ENCODE measurements at places on chromosomes 6 and 20.
A peak's percentile ranks its signal among the peaks of the same experiment; 100 is the strongest.

DNA sequence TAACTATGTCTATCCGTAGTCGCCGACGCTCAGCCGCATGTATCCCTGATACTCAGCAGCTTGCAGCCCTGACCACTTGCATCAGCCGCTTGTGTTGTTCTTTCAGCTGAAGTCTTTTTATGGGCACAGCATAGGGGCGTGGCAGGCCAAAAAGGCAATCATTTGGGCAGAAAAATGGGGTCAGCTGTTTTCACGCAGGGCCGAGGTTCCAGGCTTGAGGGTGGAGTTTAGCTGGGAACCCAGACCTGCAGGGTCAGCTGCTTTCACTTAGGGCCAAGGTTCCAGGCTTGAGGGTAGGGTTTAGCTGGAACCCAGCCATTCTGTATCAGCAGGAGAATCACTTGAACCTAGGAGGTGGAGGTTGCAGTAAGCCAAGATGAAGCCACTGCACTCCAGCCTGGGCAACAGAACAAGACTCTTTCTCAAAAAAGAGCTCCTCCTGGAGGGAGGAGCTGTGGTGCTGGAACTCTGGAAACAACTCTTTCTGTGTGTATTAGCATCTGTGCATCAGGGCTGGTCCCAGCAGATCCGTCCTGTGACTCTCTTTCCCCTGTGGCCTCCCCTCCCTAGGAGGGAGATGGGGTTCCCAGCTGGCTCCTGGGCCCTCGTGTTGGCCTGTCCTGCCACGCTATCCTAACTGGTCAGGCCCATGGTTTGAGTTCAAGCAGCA is 56.9 kb upstream of the PRND start:
- DNase-seq: no peak

DNA sequence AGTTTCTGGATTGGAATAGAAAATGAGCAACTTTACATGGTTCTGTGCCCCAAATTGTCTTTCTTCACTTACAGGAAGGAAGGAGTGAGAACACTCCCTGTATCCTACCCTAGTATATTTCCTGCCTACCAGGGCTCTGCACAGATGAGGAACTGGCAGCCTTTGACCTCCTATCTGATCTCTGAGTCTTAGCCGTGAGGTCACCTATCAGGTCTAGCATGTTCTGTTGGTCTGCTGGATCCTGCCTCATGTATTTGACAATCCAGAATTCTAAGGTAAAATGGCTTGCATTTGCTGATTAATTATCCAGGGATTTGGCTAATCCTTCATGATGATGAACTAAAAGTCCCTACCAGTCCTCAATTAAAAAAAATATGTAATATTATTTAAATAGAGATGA is 35.0 kb upstream of the TRAM2 start:
- no peak for DNase-seq

DNA sequence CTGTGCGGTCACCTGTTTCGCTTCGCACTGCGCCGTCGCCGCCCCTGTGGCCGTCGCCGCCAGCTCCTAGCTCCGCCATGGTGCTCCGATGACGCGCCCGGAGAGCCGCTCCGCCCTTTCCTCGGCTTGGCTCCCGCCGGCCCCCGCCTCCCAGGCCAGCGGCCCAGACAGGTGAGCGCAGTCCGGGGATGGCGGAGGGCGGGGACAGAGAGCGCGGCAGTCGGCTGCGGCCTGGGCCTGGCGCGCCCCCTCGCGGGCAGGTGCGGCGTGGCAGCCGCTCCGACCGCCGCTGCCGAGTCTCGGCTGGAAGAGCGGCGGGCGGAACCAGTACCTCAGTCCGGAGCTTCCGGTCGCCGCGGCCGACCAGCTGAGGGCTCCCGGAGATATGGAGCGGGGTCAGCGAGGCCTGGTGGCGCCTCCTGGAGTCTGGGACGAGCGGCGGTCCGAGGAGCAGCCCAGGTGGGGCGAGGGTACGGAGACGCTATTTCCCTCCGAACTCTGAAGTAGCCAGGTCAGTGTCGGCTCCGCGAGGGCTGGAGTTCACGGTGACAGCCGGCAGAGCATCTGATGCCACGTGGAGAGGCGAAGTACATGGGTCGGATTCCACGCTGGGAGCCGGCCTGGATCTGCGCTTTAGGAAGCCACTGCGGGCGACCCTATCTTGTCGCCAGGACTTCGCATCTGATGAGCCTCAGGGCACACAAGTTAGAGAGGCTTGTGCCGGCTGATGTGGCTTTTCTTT is at the start of gene MAP7:
Gene MAP7 (minus strand): TSS at position 93 of the 742 bp plus-strand sequence. CDS start 14 bp downstream, at position 79.
- no peak for DNase-seq

GRCh38 chr20:32432277-32432676 is 74.1 kb downstream of the ASXL1 start:
- DNase-seq: no peak

DNA sequence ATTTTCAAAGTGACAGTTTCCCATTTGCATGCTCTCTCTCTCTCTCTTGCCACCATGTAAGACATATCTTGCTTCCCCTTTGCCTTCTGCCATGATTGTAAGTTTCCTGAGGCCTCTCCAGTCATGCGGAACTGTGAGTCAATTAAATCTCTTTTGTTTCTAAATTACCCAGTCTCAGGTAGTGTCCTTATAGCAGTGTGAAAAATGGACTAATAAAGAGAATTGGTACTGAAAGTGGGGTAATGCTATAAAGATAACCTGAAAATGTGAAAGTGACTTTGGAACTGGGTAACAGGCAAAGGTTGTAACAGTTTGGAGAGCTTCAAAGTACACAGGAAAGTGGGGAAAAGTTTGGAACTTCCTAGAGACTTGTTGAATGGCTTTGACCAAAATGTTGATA is 389.8 kb downstream of the GRIK2 start:
- DNase-seq: no peak

- DNase-seq: no peak
Observed at GRCh38 chr6:159935633-159936032, 33.2 kb upstream of the IGF2R start.

DNA sequence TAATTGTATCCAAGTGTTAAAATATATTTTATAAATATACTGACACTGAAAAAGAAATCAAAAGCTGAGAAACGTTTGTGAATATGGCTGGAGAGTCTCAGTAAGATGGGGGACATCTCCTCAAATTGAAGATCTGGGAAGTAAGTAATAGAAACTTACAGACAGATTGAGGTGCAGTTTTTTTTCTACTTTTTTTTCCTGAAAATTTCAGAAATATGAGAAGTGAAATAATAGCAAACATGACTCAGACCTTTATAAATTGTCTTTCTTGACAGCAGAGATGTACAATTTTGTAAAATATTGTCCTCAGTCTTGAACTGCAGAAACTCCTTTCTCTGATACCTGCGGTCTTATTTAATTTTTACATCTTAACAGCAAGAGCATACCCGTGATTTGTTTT is 347.1 kb downstream of the UTRN start:
- no peak for DNase-seq

DNA sequence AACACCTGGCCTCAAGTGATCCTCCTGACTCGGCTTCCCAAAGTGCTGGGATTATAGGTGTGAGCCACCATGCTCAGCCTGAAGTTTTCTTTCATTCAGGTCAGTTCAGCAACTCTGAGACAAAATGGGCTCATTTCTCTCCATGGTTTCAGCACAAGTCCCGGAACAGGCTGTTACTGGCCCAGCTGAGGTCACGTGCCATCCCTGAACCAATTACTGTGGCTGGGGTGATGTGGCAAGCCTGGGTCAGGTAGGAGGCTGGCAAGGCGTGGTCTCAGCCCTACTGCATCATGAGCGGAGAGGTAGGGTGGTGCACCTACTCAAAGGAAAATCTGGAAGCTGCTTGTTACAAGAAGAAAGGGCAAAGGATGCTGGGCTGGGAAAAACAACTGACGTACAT is 326.4 kb downstream of the KIF16B start:
- DNase-seq: no peak

DNA sequence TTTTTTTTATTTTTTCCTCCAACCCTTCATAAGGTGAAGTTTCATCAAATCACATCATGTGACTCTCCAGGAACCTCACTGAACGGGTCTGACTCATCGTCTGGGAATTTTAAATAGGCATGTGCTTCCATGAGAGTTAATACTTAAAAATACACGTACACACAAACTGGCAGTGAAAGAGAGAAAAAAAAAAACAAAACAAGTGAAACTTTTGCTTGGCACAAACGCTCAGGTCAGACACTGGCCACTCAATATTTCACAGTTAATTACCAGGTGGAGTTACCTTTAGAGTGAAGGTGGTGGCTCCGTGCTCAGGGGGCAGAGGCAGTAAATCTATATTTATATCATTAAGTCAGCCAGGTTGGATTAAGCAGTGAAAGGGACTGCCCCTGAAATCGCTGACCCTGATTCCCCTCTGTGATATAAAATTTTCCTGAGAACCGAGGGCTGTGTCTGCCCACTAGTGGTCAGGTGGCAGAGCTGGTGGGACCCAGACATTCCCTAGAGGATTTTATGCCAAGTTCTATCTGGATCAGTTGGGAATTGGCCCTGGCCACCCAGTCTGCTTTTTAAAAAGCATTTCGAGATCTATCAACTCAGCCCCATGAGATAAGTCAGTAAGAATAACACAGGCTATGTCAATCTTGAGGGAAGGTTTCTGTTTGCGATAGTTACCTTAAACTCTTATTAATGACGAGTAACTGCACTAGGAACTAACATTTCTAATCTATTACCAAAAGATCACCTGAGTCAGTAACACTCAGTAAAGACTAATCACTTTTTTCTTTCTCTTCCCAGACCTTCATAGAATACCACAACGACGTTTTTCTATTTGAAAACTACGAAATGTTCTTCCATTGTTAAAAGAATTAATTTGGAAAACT is 259.1 kb downstream of the HDGFL1 start:
- DNase-seq: no peak

DNA sequence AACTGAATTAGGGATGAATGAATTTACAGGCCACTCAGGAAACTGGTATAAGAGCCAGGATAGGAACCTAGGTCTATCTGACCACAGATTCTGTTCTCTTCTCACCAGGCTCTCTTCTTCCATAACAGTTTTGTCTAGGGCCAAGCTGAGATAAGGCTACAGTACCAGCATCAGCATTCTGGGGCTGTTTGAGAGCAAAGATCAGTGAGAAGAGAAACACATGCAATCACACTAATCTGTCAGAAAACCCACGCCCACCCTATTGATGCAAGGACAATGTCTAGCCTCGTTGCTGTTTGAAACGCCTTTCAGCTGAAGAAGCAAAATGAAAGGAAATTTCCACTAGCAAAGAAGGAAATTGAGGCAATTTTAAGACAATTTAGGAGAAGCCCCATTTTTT is 137.7 kb downstream of the LCA5 start:
- DNase-seq: no peak

DNA sequence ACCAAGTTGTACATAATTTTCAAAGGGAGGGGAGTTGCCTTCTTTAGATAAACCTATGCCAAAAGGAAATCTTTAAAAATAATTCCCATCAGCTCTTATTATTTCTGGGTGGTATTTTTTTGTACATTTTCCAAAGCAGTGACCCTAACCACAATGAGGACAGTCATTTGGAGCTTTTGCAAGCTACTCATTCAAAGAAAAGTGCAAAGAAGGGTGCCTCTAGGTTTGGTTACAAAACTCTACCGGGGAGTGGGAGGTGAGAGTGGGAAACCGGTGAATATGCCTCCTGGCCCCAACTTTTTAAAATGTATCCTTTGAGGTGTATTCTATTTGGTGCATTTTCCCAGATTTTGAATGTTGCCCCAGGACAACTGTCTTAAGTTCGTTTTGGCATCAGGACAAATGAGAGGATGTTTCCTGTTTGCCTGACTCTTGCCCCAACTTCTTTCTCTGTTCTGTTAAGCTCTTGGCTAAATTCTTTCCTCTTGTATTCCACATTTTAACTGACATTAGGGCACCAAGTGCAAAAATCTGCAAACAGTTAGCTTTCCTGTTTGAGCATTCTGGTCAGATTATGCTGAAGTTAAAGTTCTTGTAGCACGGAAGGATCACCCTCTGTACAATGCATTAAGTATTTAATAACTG is 78.9 kb downstream of the SLX4IP start:
- no peak for DNase-seq

GRCh38 chr6:130233330-130233729 is 10.6 kb upstream of the SAMD3 start:
- no peak for DNase-seq

DNA sequence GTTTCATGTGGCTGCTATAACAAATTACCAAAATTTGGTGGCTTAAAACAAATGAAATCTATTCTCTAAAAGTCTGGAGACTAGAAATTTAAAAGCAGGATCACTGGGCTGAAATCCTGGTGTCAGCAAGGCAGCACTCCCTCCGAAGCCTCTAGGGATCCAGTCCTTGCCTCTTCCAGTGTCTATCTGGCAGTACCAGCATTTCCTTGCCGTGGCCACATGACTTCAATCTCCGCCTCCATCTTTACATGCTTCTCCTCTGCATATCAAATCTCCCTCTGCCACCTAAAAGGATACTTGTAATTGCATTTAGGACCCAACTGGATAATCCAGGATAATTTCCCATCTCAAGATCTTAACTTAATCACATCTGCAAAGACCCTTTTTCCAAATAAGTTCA is 30.2 kb downstream of the ARHGAP18 start:
- no peak for DNase-seq

- DNase-seq: peak; percentile 6
Observed at GRCh38 chr6:35804996-35805736, at the start of gene LHFPL5. Gene LHFPL5, plus strand, starts transcription at chr6:35805352. Its CDS starts 319 bp downstream, at chr6:35805671.

GRCh38 chr6:115887891-115888290 is 172.8 kb downstream of the FRK start:
- no peak for DNase-seq

GRCh38 chr6:32166411-32167061 is 2.1 kb downstream of the EGFL8 start:
- DNase-seq: no peak

DNA sequence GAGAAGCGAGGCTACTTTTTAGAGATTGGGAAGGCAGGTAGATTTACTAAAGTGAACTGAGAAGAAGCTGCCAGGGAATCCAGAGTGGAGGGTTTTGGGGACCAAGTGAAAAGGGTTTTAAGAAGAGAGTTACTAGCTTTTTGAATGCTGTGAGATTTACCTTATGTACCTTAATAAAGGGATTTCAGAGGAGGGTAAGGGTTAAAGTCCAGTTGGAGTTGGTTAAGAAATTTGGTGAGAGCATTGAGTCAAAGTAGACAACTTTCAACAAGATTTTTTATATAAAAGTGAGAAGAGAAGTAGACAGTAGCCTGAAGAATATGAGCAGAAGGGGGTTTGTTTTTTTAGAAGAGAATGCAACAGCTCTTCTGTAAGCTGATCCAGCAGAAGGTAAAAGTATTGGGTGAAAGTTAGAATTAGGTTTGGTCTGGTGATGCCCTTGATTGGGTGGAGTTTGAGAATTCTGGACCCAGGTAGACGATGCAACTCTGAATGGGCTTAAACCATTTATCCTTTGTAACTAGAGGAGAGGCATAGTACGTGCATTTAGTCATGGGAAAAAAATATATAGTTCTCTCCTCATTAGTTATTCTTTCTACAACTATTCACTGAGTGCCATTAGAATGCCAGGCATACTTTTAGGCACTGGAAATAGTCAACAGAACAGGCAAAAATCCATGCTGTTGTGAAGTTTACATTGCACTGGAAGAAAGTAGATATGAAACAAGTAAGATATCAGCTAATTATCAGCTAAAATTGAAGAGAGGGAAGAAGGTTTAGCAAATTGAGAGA is 44.8 kb downstream of the ATRN start:
- no peak for DNase-seq

DNA sequence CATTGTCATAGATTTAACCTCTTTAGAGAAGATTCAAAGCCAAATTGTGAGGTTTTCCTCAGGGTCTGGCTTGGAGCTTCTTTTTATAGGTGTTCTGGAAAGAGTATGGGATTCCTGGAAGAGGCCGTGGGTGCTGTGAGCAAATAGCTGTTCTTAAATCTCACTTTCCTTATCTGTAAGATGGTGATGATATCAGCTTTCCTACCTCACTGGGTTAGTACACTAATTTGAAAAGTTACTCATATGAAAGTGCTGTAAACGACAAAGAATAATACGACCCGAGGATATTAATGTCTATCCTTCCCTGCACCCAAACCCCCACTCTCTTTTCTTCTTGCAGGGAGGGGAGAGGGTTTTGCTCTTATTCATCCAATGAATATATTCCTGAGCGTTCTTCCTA is 116.9 kb upstream of the ENPP5 start:
- DNase-seq: no peak
